ENCODE measurements at places on chromosomes 1 and 21.

- DNase-seq, result no peak
Observed at GRCh38 chr1:85093644-85094043, 45.3 kb upstream of the MCOLN3 start.

- no peak for DNase-seq
Observed at GRCh38 chr21:31992391-31992790, 119.6 kb downstream of the HUNK start.

DNA sequence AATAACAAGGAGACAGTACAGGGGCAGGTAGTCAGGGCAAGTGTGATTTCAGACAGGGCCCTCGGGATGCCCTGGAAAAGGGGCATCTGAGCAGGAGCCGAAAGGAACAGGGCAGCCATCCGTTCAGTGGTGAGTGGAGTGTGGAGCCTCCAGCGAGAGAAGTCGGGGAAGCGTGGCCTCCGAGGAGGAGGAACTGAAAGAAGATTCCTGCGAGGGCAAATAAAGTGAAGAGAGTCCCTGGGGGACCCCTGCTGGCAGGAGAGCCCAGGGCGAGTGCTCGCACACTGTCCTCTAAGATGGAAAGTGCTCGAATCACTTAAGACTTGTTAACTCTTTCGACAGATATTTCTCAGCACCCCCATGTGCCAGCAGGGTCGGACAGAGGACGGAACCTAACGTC lies 3.5 kb upstream of the UTS2 start:
- no peak for DNase-seq

- no peak for DNase-seq
Observed at GRCh38 chr1:47624531-47624930, 186.7 kb downstream of the FOXD2 start.

DNA sequence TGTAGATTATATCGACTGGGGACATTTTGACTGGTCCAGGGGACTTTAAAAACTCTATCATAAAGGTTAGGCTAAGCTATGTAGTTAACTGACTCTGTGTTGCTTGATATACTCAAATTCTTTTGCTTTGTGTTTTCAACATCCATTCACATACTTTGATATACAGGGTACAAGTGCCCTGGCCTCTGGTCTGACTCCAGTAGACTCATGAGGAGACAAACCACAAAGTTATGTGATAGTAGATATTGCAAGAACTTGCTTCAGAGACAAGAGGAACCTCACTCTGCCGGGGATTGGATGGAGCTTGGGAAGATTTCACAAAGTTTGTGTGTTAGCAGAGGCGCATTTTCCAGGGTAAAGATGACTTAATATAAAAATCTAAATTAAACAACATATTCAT lies 1.3 kb downstream of the GORAB start:
- DNase-seq, result no peak
